ENCODE measurements at places on chromosomes 6 and 20.

- peak; percentile 100 for DNase-seq
Measured at GRCh38 chr6:45609141-45609638, 231.5 kb upstream of the SUPT3H start.

GRCh38 chr6:151288712-151289398 lies 49.1 kb downstream of the AKAP12 start:
- DNase-seq = no peak

- DNase-seq = no peak
Measured at GRCh38 chr6:5713519-5713918, 293.2 kb downstream of the NRN1 start.

- DNase-seq = no peak
Measured at GRCh38 chr6:137549106-137549505, 54.9 kb upstream of the OLIG3 start.

- DNase-seq = no peak
Measured at GRCh38 chr6:101811108-101811507, 417.6 kb downstream of the GRIK2 start.

- DNase-seq = no peak
Measured at GRCh38 chr6:30075094-30075789, at the start of gene RNF39. Gene RNF39, minus strand, starts transcription at chr6:30075769. Its CDS starts 184 bp downstream, at chr6:30075585.

DNA sequence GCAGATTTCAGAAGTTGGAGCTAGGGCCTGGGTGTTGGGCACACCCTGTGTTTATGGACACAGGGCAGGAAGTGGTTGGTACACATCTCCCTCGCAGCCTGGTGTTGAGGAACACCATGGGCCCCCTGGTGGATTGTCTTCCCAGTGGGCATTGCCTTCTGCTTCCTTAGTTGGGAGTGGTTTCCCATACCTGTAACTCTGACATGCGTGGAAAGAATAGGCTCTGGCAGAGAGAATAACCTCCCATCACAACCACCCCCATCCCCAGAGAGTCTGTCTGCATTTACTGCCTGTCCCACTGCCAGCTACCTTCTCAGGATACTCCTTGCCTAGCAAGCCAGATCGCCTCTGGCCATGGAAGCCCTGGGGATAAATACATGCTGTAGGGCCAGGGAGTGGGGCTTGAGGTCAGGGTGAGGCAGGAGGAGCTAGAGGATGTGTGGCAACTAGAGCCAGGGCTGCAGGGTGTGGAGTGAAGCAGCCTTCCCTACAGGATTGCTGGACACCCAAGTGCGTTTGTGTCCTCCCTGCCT lies 14.7 kb downstream of the LRRC73 start:
- peak; percentile 17 for DNase-seq

DNA sequence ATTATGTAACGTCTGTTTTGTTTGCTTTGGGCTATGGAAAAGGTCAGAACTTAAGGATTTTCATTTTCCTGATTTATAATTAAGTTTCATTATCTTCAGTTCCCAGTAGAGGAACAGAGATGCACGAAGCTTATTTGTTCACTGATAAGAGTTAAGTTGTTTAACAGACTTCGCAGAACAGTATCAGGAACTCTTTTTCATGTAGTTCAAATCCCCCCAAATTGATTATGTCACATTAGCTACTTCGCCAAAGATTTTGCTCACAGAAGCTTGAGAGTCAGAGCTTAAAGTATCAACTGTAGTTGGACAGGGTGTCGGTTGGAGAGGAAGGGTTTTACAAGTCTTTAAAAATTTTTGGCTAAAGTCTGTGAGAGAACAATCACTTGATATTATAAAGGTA lies 43.4 kb downstream of the ZHX3 start:
- no peak for DNase-seq
